Activated naive CD8-positive, alpha-beta T cell treated with anti-CD3 and anti-CD28 coated beads for 36 hours (primary cell): ENCODE measurements at places on chromosomes 6 and 20.

GRCh38 chr20:39752262-39752876 lies 790.2 kb downstream of the DHX35 start:
- no peak for DNase-seq

DNA sequence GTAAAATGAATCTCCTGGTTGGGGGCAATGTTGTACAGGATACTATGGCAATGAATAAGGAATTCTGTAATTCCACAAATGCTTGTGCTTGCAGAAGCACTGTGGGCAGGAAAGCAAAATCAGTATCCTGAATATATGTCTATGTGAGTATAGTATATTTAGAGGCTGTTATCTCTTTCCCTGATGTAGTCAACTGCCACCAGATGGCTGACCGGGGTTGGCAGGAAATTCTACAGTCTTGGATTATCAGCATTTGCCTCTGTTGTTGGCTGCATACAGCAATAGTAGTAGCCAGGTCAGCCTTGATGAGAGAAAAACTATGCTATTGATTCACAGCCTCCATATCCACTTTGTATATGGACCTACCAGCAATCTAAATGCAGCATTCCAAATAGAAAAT lies 425.1 kb upstream of the JAG1 start:
- DNase-seq = no peak

GRCh38 chr6:159676890-159677505 lies 16.0 kb downstream of the SOD2 start:
- no peak for DNase-seq

GRCh38 chr6:113723182-113723581 lies 134.0 kb upstream of the MARCKS start:
- no peak for DNase-seq

DNA sequence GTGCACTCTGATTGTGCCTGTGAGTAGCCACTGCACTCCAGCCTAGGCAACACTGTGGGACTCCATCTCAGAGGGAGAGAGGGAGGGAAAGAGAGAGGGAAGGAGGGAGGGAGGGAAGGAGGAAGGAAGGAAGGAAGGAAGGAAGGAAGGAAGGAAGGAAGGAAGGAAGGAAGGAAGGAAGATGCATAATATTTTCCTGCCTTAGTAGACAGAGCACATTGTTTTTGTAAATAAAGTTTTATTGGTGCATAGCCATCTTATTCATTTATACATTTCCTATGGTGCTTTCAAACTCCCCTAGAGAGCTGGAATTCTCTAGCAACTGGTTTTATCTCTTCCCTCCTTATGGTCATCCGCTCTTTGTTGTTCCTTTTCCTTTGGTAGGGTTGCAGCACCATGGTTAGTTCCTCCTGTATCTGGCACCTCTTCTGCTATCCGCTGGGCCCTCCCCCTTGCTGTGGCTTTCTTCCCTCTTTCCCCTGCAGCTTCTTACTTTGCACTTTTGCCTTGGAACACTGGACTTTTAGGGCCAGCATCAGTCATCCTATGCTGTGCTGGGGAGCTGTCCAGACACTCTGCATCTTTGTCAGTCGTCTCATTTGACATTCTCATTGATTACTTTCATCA lies 20.2 kb downstream of the GPR6 start:
- no peak for DNase-seq
